ENCODE measurements at places on chromosomes 2 and 18.
A peak's percentile ranks its signal among the peaks of the same experiment; 100 is the strongest.

- DNase-seq, result no peak
Measured at GRCh38 chr2:24875272-24875671, 44.8 kb downstream of the ADCY3 start.

DNA sequence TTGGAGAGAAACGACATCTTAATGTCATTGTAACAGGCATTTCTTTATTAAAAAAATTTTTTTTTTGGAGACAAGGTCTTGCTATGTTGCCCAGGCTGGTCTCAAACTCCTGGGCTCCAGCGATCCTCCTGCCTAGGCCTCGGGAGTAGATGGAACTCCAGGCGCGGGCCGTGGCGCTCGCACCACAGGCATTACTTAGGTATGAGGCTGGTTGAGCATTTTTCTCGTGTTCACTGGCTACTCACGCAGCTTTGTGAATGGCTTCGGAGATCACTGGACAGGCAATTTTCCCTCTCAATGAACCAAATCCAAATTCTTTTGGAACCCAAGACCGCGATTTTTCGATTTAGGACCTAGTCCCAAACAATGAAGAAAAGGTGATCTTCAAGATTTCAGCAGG is 795 bp upstream of the TCF7L1 start:
- no peak for DNase-seq

GRCh38 chr2:128279786-128280157 is 38.9 kb downstream of the HS6ST1 start:
- DNase-seq, result no peak

DNA sequence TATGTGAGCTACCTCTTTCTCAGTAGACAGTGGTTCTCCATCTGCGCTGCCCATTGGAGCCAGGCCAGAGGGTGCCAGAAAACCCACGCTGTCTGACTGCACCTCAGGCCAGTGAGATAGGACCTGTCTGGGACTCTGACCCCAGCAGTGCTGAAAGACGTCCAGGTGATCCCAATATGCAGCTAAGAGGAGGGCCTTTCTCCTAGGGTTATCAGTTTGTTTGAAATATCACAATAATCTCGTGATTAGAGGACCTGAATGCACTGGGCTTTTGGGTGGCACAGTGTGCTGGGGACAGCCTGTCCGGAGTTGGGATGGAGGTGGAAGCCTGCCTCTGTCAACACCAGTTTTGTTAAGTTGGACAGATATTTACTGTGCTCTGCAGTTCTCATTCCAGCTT is 216.3 kb downstream of the LDLRAD4 start:
- no peak for DNase-seq

GRCh38 chr18:3383381-3383915 is 66.5 kb upstream of the TGIF1 start:
- no peak for DNase-seq

DNA sequence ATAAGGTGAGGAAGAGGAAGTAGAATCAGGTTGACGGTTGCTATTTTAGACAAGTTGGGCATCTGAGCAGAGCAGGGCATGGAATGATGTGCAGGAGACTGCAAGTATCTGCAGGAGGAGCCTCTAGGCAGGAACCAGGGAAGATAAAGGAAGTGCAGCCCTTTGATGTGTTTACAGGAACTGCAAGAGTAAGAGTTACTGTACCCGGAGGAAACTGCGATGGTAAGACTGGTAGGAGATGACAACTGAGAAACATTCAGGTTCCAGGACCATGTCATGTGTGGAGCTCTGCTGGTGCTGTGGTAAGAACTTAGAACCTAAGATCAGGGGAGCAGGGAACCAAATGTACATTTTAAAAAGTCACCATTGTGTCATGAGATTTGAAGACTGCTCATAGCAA is 134.3 kb upstream of the STON1 start:
- DNase-seq, result no peak

DNA sequence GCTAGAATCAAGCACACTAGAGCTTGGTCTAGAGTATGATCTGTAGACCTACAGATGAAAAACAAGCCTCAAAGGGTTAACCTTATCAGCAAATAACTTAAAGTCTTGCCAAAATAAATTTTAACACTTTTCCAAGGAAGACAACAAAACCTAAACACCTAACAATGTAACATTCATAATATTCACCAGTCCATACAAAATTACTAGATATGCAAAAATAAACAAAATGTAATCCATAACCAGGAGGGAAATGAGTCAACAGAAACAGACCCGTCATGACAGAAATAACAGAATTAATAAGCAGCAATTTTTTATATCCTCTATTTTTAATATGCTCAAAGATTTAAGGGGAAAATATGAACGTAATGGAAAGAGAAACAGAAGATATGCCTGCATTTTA is 36.1 kb downstream of the TRAK2 start:
- no peak for DNase-seq

- DNase-seq, result no peak
Measured at GRCh38 chr2:168490946-168491605, 35.0 kb downstream of the CERS6 start.

DNA sequence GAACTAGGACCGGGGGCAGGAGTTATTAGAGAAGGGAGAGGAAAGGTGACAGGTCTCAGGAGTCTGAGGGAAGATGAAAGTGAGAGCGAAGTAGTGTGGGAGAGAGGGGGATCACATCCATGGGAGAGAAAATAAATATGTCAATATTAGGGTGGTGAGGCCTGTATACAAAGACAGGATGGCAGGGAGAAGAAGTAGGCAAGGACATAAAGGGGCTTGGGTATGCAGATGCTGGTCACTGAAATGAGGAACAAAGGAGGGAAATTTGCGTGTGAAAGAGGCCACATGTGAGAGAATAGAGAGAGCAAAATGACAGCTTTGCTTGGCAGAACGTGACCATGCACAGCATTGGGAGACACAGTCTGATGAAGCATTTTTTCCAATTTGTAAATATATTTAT is 13.6 kb downstream of the METAP1D start:
- no peak for DNase-seq

DNA sequence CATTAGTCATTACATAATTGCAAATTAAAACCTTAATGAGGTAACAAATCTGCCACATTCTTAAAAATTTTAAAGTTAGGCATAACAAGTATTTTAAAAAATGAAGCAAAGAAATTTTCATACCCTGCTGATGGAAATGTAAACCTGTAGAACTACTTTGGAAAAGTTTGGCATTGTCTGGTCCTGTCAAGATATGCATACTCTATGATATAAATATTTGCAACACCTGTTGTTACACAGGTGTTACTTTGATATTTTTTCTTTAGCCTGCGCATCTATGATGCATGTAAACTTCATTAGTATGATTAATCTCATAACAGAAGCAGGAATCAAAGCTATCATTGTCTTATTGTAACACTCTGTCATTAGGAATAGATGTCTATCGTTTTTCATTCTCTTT is 634.3 kb downstream of the TRIB2 start:
- DNase-seq, result no peak

GRCh38 chr2:43041661-43042360 is 184.6 kb downstream of the ZFP36L2 start:
- peak; percentile 77 for DNase-seq

- no peak for DNase-seq
Measured at GRCh38 chr2:174025271-174026121, 60.3 kb upstream of the SP3 start.

Data from bronchial epithelial cell (primary cell).